ENCODE measurements at places on chromosomes 6 and 20.

DNA sequence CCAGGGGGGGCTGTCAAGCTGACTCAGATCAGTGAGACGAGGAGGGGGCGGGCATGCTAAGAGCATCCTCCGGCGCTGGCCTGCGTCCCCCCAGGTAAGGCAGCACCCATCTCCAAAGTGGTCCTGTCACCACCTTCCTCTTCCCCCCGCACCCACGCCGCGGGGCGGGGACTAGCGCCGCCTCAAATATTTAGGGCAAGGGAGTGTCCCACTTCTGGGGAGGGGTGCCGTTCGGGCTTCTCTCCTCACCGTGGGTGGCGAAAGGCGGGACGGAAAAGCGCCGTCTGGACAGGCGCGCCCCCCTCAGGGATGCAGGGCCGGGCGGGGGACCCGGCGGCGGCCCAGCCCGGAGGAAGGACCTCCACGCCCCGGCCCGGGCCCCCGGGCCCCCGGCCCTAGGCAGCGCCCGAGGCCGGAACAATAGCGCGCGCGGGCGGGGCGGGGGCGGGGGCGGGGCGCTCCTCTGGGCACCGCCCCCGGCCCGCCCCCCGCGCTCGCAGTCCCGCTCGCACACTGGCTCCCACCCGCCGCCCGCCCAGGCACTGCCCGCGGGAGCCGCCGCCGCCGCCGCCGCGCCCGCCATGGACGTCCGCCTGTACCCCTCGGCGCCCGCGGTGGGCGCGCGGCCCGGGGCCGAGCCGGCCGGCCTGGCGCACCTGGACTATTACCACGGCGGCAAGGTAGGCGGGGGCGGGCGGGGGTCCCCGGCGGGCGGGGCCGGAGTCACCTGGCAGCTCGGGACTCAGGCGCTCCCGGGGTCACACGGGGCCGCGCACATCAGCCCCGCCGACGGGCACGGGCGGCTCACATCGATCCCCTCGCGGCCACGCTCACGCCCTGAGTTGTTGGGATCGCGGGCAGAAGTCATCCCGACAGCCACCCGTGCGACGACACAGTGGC, at the start of gene TOX2:
Gene TOX2, plus strand, starts transcription at position 542 of the 900 bp plus-strand sequence. Its CDS starts 40 bp downstream, at position 582.
- DNase-seq: peak; percentile 40

DNA sequence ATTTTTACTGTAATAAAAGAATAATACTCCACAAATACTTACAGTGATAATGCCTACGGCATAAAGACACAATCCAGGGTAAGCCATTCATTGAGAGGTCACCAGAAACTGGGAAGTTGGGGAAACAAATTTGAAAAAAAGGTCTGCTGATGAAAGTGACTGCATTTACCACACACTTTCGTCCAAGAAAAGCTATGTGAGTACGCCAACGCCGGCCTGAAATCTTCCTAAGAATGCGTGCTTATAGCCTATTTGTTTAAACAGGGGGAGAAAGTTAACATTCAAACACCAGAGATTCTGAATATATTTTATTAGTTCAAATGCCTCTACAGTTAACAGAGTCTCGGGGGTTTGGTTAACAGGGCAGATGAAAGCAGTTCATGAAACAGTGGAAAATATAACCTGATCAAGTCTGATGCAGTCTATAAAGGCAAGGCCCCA, 657 bp upstream of the LTV1 start:
- DNase-seq: no peak

DNA sequence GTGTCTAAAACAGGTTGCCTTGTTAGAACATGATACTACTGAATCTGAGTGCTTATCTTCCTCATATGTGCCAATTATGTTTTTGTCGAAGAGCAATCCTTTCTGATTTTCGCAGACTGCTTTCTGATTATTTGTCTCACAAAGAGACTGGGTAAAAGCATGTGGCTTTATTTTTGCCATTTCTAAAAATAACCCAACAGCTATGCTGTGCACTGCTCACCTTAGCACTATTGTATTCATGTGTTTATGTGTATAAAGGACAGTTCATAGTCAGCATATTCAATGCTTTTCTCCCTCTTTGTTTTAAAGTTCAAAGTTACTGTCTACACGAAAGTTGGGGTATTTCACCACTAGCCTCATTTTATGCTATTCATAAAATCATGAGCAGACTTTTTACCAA, 127.0 kb downstream of the SGK1 start:
- DNase-seq: no peak

DNA sequence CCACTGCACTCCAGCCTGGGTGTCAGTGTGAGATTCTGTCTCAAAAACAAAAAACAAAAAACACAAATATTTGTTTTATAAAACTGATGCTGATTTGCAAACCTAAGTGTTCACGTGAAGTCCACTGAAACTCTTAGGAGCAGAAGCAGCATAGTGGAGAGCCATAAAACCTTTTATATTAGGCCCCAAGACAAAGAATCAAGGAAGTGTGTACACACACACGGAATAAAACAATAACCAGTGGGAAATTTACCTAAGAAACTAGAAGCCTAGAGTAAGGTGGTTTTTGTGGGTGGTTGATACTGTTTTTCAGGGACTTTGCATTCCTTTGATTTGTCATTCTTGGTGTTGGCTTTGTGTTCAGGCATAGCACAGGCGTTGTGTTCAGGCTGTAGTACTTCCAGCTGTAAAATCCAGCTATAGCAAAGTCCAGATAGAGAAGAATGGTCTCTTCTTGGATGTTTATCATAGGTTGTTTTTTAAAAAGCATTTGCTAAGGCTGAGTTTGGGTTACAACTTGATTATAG, 61.3 kb downstream of the ATRN start:
- no peak for DNase-seq

DNA sequence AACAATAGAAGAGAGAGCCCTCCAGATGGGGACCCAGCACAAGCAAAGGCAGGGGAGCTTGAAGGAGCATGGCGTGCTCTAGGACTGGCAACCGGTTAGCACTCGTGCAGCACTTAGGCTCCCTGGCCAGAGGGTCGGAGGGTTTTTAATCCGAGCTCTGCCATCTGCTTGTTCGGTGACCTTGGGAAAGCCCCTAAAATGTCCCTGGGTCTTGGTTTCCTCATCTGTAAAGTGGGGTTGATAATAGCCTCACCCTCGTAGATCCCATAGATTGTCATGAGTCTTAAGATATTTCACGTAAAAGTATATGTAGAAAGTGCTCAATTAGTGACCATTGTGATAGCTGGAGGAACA, 16.6 kb upstream of the HCK start:
- no peak for DNase-seq

DNA sequence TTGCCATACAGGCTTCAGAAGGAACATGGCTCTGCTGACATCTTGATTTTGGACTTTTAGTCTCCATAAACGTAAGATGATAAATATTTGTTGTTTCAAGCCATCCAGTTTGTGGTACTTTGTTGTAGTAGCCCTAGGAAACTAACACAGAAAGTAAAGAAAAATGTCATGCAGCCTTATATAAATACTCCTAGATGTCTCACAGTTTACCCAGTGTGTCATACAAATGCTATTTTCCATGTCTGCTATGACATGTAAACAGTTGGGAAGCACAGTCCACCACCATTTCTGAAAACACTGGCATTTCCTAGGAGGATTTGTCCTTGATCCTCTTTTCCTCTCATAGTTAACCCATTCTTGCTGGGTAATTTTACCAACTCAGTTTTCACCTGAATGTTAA, 30.6 kb upstream of the ME1 start:
- DNase-seq: no peak

GRCh38 chr20:25321262-25321831, 69.3 kb downstream of the ABHD12 start:
- DNase-seq: no peak

DNA sequence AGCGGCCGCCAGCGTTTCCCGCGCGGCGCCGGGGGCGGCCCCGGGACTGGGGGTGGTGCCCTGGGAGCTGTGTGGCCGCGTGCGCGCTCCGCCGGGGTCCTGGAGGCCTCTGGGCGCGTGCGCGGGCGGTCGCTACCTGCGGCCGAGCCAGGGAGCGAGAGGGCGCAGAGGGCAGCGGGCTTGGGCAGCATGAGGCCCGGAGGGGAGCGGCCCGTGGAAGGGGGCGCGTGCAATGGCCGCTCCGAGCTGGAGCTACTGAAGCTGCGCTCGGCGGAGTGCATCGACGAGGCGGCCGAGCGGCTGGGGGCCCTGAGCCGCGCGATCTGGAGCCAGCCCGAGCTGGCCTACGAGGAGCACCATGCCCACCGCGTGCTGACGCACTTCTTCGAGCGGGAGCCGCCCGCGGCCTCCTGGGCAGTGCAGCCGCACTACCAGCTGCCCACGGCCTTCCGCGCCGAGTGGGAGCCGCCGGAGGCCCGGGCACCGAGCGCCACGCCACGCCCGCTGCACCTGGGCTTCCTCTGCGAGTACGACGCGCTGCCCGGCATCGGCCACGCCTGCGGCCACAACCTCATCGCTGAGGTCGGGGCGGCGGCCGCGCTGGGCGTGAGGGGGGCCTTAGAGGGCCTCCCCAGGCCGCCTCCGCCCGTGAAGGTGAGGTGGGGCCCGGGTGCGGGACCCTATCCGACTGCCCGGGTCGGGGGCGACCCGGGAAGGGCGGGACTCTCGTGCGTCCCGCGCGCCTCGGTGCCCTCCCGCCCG, at the start of gene PM20D2:
Gene PM20D2, plus strand, starts transcription at position 100 of the 762 bp plus-strand sequence. Its CDS starts 90 bp downstream, at position 190.
- DNase-seq: peak; percentile 48

- no peak for DNase-seq
Measured at GRCh38 chr6:153941768-153942167, 97.3 kb upstream of the OPRM1 start.

GRCh38 chr6:43171707-43172103, 636 bp downstream of the SRF start:
- DNase-seq: peak; percentile 38

GRCh38 chr20:12037521-12037920, 119.8 kb downstream of the BTBD3 start:
- DNase-seq: no peak

GRCh38 chr6:21808045-21808470, 214.5 kb downstream of the SOX4 start:
- no peak for DNase-seq

DNA sequence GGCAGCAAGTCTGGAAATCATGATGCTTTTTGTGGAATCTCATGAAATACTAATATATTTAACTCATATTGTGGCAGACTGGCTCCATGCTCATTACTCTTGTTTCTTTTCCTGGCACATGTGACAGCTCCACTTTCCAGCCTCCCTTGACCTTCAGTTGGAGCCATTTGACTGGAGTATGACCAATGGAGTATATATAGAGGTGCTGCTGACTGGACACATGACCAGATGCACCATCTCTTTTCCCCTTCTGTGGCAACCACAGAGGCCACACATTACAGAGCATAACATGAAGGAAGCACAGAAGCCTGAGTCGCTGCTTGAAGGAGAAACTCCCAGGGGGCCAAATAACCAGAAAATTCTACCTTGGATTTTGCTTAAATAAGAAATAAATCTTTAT, 77.4 kb downstream of the MKKS start:
- DNase-seq: no peak

DNA sequence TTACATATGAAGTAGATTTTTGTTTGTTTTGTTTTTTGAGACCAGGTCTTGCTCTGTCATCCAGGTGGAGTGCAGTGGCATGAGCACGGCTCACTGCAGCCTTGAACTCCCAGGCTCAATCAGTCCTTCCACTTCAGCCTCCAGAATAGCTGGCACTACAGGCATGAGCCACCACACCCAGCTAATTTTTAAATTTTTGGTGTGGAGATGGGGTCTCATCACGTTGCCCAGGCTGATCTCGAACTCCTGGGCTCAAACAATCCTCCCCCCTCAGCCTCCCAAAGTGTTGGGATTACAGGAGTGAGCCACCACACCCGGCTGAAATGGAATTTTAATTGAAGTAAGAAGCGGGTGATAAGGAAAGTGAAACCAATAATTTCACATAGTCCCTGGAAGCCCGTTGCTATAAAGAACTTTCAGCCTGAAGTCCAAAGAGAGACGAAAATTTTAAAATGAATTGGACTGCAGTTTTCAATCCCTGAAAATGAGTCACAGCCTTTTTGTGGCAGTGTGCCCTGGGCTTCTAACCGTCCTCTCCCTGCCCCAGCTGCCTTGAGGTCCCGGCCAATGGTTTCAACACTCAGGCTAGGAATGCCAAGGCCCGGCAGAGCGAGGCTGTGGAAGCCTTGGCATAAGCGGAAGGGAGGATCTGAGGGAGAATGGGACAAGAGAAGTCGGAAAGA, 757 bp downstream of the RAET1E start:
- no peak for DNase-seq

- no peak for DNase-seq
Measured at GRCh38 chr6:69238067-69238466, 558.7 kb downstream of the LMBRD1 start.

GRCh38 chr6:15498640-15499039, 164.2 kb downstream of the DTNBP1 start:
- DNase-seq: no peak

DNA sequence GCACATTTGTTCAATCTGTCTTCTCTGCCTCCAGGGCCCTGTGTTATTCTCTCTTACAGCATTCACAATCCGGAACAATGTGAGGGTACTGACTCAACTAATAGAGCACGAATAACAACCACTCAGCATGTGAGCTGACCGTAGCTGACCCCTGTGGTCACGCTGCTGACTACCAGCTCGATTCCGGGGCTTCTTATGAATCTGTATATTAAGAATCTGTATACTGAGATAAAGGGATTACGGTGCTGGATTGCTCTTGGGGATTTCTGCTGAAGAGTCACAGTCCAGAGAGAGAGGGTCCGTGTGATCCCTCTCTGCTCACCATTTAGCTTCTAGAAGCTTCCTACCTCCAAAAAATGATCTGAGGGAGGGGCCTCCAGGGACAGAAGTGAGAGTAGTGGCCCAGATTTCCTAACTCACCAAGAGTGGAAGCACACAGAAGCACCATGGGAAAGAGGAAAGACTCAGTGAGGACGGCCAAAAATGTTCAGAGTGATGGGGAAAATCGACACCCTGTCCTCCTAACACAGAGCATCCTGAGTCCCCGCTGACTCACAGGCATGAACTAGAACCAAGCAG, 156.2 kb downstream of the THBS2 start:
- no peak for DNase-seq

DNA sequence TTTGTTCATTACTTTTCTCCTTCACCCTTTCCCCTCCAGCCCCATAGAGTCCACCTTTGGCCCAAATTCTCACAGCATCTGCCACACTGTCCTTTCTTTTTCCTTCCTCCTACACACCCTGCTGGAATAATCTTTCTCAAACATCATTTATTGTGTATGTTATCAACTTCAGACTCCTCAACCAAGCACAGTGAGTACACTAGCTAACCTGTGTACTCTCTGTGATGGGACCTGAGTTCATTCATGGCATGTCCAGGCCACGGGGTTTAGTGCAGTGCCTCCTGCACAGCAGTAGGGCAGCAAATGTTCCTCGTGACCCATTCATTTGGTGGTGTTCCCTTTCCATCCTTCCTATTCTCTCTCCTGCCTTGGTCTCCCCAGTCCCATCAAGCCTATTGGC, 7.1 kb upstream of the ARMC12 start:
- DNase-seq: no peak

DNA sequence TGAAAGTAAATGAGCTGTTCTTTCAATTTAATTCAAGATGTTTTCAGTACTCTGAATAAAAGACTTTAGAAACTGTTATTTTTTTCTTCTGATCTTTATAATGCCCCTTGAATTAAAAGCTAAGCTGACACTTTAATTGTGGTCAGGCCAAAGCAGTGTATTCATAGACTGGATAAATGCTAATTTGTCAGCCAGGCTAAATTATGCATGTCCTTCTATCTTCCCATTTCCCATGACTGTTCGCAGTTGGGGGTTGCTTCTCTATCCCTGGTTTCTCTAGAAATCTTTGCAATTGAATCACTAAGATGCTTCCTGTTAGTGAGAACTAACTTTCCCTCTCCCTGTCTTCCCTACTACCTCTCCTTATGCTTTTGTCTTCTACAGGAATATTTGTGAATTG, 396.2 kb downstream of the RFPL4B start:
- no peak for DNase-seq

- no peak for DNase-seq
Measured at GRCh38 chr20:60167812-60168211, 209.6 kb downstream of the CDH26 start.
